ENCODE measurements at places on chromosomes 11 and 22.

- DNase-seq: no peak
Measured at GRCh38 chr22:27003297-27003696, 345.9 kb downstream of the MIAT start.

- no peak for DNase-seq
Measured at GRCh38 chr11:113721462-113722066, 15.5 kb upstream of the TMPRSS5 start.

DNA sequence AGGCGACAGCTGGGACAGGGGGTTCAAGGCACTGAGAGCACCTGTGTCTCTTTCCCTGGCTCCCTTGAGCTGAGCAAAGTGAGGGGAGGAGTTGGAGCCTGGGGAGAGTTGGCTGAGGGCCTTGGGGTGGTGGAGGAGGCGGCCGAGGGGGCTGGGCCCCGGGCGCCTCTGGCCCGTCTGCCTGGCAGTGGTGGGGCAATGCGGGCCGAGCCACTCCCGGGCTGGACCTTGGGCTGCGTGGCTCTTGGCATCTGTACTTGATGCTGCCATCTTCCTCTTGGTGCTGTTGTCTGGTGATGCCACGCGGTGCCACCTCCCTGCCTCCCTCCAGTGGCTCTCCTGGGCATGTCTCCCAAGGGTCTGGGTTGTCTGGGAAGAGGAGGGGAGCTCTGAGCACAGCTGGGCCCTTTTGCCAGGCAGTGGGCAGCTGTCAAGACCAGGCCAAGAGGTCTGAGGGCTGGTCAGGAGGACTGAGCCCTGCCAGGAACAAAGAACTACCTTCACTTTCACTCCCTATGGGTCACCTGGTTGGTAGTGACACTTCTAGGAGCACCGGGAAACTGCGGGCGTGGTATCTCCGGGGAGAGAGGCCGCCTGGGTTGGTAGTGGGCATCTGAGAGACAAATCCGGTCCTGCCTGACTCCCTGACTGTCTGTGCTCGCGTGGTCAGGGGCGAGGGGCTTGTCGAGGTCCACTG, 1.3 kb downstream of the GRIK4 start:
- no peak for DNase-seq

DNA sequence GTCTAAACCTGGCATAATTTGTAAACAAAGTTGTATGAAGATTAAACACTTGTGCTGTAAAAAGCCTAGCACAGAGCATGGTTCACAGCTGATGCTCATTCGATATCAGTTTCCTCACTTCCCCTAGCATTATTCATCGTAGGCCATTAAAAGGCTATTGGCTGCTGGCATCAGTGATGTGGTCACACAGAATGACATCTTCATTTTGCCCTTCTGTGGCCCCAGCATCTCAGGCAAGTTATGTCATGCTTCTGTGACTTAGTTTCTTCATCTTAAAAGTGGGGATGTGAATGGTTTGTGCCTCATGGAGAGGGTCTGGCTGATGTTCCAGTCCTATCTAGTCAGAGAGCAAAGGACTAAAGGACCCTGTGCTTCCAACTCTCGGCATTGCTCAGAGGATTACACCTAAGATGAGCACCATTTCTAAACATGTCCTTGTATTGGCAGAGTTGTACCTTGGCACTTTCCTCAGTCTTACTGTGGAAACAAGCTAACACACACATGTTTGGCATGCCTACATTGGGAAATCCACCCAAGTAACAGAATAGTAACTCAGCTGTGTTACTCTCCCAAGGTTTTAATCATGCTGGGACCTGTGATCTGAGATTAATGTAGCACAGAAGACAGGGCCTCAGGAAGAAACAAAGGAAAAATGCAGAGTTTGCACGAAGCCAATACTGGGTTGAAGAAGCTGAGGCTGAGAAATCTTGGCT, 83.5 kb upstream of the OR9Q1 start:
- DNase-seq: no peak

DNA sequence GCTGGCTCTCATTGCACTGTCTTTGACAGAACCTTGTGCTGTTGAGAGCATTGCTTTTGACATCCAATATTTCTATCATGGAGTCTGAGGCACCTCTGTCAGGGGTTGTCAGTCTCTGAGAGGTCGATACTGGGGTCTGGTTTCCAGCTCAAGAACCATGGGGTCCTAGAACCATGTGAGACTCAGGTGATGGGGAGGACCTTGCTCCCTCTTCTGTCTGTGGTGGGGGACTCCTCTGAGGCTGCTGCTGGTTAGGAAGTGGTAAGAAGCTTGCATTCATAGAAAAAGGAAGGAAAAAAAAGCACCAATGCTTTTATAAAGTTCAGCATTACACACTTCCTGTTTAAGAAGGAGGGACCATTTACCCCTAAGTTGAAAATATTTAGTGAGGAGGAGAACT, 91.8 kb upstream of the CD44 start:
- DNase-seq: peak; percentile 87

- no peak for DNase-seq
Measured at GRCh38 chr22:19972652-19973550, 31.3 kb upstream of the TXNRD2 start.

DNA sequence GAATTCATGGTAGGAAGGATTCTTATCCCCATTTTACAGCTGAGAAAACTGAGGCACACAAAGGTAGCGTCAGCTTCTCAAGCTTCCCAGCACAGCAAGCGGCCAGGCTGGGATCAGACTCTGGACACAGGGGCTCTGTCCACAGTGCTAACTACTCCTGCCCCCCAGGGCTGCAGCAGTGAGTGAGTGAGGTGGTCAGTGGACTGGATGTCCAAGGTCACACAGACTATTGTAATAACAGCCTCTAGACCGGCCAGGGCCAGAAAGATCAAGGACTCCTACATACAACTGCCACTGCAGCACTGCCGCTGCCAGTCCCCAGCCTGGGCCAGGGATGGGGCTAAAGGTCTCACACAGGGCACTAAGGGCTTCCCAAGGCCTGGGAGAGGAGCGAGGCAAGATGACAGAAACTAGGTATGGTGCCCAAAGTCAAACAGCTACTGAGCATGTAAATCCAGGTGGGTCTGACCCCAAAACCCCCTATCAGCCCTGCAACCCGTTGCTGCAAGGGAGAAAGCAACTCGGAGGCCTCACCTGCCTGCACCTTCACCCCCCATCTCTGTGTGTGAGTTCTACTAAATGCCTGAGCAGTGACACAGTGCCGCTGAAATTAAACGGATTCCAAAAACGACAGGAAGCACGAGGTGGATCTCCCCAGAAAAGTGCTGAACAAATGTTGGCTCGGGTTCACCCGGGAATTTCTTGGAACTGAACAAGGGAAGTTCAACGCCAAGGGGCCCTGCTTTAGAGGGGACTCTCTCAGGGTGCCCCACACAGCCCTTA, 161.8 kb upstream of the GRK3 start:
- DNase-seq: no peak

DNA sequence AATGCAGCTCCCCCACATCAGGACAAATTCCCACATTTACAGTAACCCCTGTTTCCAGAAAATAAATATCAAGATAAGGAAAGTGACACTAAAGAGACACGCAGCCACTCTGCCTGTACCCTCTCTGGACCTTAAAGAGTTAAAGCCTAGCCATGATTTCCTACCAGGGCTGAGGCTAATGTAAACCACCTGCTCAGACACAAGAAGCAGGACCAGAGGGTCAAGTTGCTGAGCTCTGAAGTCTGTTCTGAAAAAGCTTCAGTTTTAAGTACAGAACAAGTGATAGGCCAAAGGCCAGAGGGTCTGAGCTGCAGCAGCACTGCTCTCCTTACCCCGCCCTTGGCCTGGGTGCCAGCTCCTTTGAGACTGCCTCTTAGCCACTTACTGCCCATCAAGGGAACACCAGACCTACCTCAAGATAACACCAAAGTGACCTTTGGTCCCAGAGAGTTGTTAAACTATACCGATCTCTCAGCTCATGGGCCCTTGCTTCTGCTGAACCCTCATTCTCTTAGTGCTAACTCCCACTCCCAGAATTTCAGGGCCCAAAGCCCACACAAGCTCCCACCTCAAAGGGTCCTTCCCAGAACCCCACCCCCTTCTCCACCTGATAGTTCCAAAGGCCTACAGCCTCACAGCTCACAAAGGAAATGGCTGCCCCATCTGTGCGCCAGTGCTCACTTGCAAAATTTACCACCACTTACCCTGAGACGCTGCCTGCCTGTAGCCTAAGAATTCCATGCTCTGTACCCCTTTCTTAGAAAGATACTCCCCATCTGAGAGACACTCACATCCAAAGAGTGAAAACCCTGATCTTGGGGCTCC, 40.5 kb downstream of the IL18BP start:
- no peak for DNase-seq

DNA sequence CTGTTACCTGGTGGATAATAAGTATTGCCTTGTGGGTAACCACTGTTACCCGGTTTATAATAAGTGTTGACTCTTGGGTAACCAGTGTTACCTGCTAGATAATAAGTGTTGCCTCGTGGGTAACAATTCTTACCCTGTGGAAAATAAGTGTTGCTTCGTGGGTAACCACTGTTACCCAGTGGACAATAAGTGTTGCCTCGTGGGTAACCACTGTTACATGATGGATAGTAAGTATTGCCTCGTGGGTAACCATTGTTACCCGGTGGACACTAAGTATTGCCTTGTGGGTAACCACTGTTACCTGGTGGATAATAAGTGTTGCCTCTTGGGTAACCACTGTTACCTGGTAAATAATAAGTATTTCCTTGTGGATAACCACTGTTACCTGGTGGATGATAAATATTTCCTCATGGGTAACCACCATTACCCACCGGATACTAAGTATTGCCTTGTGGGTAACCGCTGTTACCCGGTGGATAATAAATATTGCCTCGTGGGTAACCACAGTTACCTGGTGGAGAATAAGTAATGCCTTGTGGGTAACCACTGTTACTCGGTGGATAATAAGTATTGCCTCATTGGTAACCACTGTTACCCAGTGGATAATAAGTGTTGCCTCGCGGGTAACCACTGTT, 8.7 kb upstream of the NXPE4 start:
- no peak for DNase-seq

Data from CD4-positive, alpha-beta T cell treated with Interleukin-17A for 1 hour (primary cell).